ENCODE measurements at places on chromosomes 6 and 20.

DNA sequence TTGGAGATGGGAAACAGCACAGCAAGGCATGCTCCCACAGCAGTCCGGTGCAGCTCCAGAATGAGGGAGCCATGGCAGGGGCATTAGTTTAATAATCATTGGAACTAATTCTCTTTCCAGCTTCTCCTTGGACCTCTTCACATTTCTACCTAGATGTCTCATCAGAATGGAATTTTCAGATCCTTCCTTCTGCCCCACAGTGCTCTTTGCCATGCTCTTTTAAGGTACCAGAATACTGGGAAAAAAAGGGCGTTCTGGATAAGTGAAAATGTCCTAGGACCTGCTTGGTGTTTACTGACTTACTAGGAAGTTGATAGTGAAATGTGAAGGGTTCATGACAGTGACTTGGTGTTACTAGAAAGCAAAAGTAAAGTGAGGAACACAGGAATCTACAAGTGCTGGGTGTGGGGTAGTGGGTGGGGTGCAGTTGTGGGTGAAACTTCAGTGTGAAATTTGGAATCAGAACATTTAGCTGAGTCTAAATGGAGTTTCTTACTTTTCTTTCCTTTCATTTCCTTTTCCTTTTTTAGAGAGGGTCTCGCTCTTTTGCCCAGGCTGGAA, 207.1 kb downstream of the ARID1B start:
- peak; percentile 65 for DNase-seq

DNA sequence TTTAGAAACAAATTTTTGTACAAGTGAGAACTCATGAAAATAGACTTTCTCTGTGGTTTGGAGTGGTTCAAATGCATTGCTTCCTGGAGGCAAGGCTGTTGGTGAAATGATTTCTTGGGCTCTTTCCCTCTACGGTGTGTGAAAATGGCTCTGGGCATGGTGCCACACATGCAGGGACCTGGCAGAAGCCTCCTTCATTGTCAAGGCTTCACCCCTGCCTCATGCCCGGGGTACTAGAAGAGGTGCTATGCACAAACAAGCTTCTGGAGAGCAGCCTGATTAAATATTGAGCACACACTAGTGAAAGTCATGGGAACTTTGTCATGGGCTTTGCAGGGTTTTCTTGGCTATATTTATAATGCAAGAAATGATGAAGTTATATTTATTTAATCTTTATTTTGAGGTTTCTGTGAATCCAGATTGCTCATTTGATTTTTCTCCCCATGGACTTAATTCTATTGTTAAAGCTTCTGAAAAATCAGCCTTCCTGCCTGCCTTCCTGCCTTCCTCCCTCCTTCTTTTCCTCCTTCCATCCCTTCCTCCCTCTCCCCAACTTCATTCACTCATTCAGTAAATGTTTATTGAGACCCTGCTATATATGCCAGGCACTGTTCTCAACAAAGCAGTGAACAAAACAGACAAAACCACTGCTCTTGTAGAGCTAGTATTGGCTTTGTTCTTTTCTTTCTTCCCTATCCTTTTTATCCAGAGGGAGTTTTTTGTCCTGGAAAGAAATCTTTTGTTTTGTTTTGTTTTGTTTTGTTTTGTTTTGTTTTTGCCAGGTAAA, 21.0 kb downstream of the C6orf89 start:
- no peak for DNase-seq

DNA sequence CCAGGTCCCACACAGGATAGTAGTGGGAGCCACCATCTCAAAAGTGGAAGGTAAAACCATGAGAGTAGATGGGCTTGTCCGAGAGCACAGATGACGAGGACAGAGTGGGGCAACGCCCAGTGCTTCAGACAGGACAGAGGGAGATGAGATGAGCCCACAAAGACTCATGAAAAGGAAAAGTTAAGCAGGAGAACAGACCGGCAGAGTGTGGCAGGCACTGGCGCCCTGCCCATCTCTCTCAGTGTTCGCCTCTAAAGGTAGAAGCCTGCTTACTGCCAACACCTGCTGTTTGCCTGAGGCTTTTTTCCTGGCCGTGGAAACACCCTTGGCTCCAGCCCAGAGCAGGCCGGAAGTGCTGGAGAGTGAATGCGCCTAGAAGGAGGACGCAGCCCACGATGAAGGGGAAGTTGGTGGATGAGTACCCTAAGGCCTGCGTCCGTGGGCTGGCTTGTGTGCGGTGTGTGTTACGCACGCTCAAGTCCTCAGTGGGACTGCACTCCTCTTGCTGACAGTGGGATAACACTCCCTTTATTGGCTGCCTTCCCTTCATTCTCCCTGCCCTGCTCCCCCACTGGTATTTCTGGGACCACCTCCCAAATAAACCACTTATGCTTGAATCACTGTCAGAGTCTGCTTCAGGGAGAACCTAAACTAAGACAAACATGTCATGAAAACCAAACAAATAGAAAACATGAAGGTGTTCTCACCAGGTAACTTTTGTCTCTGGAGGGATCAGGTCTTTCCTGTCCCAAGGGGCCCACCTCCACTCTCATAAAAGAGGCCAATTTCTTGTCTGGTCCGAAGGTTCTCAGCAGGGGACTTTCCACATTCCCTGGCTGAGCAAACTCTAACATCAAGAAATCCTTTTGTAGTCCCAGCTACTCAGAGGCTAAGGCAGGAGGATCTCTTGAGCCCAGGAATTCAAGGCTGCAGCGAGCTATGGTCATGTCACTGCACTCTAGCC, 9.1 kb upstream of the FOXP4 start:
- peak; percentile 16 for DNase-seq

DNA sequence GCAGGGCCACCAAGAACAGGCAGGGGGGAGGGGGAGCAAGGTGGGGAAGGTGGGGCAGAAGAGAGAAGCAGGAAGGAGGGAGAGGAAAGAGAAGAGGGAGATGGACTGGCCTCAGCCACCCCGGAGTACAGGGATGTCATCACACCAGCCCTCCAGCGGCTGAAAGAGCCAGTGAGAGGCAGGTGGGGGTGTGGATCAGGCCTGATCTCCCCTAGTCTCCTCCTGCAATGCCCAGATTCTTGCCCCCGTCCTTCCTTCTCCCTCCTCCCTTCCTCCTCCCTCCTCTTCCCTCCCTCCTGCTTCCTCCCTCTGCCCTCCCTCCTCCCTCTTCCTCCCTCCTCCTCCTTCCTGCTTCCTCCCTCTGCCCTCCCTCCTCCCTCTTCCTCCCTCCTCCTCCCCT, 61.5 kb downstream of the YTHDF1 start:
- no peak for DNase-seq

- no peak for DNase-seq
Measured at GRCh38 chr6:148085631-148086331, 256.9 kb upstream of the SASH1 start.

DNA sequence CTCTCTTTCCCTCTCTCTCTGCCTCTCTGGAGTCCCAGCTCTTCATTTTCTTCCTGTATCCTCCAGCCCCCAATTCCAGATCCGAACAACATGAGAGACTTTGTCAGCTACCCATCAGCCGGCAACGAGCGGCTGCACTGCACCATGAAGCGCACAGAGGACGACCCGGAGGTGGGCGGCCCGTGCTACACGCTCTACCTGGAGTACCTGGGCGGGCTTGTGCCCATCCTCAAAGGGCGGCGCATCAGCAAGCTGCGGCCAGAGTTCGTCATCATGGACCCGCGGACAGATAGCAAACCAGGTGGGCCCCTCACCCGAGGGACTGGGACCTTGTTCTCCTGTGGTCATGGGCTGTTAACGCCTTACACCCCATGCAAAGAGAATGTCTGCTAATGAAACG, 78.9 kb upstream of the TMEM181 start:
- no peak for DNase-seq

- no peak for DNase-seq
Measured at GRCh38 chr6:144390202-144390601, 105.1 kb downstream of the UTRN start.

DNA sequence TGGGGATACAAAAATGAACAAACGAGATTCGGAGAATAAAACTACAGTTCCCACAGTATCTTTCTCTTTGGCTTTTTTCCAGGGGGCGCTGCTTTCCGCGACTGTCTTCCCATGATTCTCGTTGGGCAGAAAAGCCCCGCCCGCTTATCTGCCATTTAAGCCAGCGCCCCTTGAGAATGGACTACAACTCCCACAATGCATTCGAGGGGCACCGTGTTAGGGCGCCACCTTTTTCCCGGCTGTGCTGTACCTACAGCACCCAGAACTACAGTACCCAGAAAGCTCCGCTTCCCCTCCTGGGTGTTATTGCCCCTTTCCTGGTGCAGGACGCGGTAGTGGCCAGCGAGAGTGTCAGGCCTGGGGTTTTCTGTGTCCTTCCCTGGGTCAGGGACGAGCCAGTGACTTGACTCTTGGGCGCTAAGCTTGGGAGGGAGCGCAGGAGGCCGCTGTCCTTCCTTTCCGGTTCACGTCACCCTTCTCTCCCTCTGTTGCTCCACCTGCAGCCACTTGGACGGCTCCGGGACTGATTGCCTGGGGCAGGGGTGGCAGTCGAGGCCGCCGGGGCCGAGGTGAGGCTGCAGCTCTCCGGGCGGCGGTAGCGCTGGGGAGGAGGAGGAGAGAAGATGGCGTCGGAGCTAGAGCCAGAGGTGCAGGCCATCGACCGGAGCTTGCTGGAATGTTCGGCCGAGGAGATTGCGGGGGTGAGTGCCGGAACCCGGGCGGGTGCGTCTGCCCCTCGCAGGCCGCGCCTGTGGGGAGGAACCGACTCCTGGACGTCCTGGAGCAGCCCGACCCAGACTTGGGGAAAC, at the start of gene UBR2:
Gene UBR2, plus strand, starts transcription at position 333 of the 809 bp plus-strand sequence. Its CDS starts 291 bp downstream, at position 624.
- DNase-seq = peak; percentile 99

GRCh38 chr6:25311331-25311840, 32.2 kb downstream of the CARMIL1 start:
- no peak for DNase-seq

DNA sequence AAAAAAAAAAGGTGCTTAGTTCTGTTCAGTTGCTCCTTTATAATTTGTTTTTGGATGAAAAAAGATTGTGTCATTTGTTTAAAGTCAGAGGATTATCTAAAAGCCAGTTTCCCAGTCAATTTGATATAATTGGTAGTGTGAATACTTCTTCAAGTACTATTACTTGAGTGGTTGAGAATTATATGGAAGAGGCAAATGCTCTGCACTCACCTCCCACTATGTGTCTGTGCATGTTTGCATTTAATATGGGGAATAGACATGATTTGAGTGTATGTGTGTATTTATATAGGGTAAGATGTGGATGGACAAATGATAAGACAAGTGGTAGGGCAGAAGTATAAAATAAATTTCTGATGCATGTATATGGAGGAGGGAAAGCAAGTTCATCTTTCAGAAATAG, 15.8 kb downstream of the GJA1 start:
- no peak for DNase-seq

GRCh38 chr6:90249034-90249433, 47.6 kb downstream of the BACH2 start:
- peak; percentile 5 for DNase-seq

DNA sequence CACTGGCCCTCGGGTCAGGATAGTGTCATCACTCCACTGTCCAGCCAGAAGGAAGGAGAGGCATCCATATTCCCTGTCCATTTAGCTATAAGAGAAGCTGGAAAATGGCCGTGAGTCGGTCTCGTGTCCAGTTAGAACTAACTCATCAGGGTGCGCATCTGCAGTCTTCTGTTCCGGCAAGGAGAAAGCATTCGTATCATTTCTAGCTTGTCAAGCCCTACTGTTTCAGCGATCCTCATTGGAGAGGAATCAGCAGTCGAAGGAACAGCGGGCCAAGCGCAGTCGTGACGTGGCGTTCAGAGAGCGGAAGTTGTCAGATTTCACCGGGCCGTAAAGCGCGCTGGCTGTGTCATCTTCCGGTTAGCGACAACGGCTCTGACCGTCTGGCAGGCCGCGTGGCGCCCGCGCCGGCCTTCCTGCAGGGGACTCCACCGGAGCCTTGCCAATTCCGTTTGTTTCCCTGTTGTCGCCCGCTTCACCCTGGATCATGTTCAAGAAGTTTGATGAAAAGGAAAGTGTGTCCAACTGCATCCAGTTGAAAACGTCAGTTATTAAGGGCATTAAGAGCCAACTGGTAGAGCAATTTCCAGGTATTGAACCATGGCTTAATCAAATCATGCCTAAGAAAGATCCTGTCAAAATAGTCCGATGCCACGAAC, 32.9 kb downstream of the HM13 start:
- DNase-seq = peak; percentile 91

DNA sequence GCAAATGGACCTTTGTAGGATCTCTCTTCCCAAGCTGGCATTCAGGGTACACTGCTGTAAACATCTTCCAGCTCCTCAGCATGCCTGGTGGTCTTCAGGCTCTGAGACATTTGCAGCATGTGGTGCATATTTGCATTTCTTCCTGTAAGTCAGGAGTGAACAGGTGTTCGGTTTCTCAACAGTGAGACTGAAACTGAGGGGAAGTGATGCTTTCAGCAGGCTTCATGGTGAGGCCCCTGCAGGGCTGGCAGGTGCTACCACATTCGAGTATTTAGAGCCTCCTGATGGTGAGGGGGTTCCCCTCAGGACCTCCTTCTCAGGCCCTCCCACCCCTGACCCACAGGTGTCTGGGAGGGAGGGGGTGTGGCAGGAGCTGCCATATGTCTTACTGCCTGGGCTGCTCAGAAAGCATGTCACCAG, 15.1 kb downstream of the MYBL2 start:
- DNase-seq = peak; percentile 97

- no peak for DNase-seq
Measured at GRCh38 chr20:6766433-6766832, 1.1 kb upstream of the BMP2 start.

GRCh38 chr6:51199733-51200260, 381.1 kb downstream of the TFAP2B start:
- no peak for DNase-seq

DNA sequence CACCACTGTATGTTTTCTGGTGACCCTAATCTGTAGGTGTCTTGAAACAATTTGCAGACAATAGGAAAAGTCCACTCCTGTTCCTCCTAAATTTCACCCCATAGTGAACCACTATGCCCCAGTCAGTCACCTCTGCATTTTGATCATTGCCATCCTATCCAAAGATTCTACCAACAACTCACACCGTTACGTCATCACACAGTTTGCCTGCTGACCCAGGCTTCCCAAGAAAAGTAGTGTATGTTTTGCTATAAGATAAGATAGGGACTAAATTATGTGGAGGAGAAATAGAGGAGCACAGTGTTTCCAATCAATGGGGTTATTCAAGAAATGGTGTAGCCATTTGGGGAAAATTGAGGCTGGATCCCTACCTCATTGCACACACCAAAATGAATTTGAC, 58.8 kb downstream of the GNAS start:
- no peak for DNase-seq

GRCh38 chr6:128259730-128260685, 260.4 kb downstream of the PTPRK start:
- DNase-seq = peak; percentile 19

GRCh38 chr20:57747861-57748481, 38.2 kb upstream of the PMEPA1 start:
- DNase-seq = no peak

GRCh38 chr6:160424256-160424655, 76.1 kb downstream of the SLC22A3 start:
- no peak for DNase-seq

GRCh38 chr6:119426619-119427018, 77.1 kb upstream of the MAN1A1 start:
- DNase-seq = no peak

GRCh38 chr6:106684011-106684410, 54.6 kb downstream of the QRSL1 start:
- DNase-seq = no peak

DNA sequence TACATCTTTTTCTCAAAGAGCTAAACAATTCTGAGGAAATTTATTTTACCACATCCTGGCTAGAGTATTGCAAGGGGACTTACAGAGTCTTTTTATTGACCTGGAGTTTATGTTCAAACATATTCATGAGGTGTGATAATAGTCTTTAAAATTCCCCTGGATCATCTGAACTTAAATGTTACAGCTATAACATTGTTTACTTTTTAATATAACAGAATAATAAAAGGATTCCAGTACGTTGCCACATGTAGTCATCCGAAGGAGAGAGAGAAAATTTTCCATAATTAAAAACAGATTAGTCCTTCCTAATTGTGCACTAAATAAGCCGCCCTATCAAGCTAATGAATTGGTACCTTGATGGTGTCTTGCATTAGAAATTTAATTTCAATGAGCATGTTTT, 765.4 kb upstream of the MAP3K7 start:
- DNase-seq = no peak
